Right forelimb (tissue), 1 donor: ENCODE measurements at places on chromosomes 4 and X.

GRCh38 chrX:72080800-72081199 is 50.9 kb downstream of the RTL5 start:
- no peak for DNase-seq

DNA sequence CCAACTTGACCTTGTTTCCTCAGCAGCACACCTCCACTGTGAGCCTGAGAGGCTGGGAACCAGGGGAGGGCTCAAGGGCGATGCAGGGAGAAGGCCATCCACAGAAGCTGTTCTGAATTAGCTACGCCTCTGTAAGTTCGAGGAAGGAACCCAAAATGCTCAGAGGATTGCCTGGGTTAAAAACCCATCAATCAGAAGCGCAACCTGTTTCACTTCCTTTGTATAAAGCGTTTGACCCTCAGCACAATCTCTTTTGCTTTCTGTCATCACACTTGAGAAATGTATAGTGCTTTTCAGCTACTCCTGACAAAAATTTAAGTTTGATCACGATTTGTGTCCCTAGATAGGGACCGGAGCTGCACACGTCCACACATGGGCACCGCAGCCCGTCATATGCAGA is 48.0 kb upstream of the MAP3K15 start:
- DNase-seq = no peak

DNA sequence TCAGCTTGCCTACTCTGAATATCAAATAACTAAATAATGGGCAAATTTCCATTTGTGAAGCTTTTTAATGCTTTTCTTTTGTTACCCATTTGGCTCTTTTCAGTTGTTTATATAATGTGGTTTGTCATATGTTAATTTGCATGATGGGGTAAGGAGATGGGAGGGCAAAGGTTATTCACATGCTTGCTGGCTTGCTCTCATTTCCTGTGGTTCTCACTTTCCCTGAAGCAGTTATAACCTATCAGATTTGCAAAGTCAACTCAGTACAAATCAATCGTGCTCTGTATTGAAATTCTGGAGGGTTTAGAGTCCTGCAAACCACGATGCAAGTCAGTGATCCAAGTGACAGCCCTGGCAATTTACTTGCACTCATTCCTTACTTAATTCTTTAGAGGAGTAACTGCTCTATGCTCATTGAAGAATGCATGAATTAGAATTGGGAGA is 711.2 kb downstream of the ADGRL3 start:
- DNase-seq = no peak

DNA sequence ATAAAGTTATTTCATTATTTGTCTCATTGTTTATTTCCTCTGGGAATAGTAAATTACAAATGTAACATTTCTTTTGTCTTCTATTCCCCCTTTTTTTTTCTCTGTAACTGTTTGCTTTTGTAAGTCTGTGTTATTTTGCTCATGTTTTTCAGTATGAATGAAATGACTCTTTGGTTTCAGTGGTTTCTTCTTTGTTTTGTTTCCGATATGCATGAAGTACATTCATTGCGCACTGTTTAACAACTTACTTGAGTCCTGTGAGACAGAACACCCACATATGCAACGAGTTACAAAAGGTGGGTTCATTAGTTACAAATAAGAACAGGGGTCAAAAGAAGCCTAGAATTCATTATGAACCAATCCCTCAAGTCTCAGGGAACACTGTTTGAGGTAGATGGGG is 175.0 kb upstream of the UGT8 start:
- DNase-seq = no peak

GRCh38 chr4:122456231-122457116 is at the start of gene IL2:
TSS of gene IL2 (minus strand) at chr4:122456725. CDS start at chr4:122456440, 285 bp downstream.
- no peak for DNase-seq

DNA sequence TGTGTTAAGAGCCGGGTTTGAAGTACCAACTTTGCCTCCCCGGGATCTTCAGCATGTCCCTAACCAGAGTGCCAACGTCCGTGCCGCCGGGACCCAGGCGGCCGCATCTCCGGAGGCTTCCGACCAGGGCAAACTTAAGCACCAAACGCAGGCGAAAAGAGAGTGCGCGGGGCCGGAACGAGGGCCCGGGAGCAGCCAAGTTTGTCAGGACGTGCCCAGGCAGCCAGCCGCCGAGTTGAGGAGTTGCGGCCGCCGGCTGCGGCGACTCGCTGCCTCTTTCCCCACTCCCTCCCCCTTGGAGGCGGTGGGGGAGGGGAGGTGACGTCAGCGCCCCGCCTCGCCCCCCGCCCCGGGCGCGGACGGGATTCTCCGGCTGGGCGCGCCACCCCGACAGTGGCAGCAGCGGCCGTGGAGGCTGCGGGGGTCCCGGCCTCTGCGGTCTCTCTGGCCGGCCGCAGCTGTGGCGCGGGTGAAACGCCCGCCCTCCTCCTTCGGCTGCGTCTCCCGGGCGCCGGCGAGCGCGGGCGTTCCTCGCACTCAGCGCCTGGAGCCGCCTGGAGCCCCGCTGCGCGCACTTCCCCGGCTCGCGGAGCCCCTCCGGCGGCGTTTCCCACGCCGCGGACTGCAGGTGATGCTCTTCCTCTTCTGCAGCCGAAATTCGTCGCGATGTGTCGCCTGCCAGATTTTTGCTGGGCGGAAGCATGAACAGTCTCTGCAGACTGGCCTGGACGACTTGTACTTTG is 2.9 kb upstream of the FAT1 start:
- DNase-seq = peak; percentile 93

DNA sequence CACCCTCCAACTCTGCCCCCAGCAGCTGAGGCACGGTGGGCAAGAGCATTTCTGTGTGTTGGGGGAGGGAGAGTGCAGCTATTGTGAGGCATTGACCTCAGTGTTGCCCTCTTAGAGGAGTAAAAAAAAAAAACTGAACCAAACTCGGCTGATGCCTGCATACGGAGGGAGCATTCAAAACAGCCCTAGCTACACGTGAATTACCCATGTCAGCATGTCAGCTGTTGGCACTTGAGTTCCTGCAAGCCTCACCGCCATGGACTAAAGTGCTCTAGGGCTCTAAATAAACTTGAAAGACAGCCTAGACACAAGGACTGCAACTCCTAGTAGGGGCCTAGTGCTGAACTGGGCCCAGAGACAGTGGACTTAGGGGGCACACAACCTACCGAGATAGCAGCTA is 22.0 kb downstream of the ITIH6 start:
- DNase-seq = no peak

- no peak for DNase-seq
Observed at GRCh38 chrX:15567886-15568616, 32.7 kb downstream of the ACE2 start.
